ENCODE measurements at places on chromosomes 7 and 10. TPM values are rescaled to one million over a fixed set of nuclear protein-coding genes. Genes with fewer than 3 reads are reported as not detected.
A peak's percentile ranks its signal among the peaks of the same experiment; 100 is the strongest.

DNA sequence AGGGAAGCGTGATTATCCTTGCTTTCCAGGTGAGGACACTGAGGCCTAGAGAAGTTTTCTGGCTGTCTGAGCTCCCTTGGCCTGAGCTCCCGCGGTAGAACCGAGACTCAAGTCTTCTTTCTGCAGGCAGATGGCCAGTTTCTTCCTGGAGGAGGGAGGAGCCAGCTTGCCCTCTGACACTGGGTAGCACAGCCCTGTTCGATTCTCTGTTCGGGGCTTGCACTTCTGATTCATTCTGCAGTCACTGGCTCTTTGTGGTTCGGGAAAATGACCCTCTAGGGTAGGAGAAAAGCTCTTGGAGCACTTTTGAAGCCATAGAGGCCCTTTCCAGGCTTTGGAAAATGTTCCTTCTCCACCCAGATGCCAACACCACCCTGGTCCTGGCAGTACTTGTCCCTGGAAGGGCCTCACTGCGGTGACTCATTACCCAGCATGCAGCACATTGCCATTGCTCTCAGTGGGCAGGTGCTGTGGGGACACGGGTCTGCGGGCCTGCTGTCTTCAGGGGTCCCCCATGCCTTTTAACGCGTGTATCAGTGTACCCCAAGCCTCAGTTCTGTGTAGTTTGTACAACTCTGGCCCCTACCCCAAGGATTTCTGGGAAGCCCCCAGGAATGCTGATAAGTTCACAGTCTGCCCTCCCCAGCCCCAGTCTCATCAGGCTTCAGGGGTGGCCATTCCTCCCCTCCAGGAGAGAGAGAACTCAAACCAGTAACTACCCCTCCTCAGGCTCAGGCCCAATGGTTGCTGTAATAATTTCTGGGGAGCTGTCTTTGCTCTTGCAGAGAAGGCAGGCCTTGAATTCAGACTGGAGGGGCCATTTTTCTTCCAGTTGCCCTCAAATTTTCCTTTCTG, 11.9 kb downstream of the CHST3 start:
- DNase-seq, result peak; percentile 39

Gene TMEM176B
- total RNA-seq, result 41.2 TPM

Gene RASSF4
- total RNA-seq, result 36.8 TPM

DNA sequence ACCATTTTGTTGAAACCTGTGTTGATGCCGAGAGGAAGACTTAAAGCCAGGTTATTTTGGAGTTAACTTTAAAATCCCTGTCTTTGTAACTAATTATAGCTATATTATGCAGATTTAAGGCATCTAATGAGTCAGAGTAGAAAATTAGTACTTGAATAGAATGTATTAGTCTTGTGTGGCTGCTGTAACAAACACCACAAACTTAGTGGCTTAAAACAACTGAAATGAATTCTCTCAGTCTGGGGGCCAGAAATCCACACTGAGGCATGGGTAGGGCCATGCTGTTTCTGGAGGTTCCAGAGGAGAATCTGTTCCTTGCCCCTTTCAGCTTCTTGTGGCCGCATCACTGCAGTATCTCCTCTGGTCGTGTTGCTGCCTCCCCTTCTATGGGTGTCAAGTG, 8.5 kb upstream of the KLF6 start:
- DNase-seq, result no peak

DNA sequence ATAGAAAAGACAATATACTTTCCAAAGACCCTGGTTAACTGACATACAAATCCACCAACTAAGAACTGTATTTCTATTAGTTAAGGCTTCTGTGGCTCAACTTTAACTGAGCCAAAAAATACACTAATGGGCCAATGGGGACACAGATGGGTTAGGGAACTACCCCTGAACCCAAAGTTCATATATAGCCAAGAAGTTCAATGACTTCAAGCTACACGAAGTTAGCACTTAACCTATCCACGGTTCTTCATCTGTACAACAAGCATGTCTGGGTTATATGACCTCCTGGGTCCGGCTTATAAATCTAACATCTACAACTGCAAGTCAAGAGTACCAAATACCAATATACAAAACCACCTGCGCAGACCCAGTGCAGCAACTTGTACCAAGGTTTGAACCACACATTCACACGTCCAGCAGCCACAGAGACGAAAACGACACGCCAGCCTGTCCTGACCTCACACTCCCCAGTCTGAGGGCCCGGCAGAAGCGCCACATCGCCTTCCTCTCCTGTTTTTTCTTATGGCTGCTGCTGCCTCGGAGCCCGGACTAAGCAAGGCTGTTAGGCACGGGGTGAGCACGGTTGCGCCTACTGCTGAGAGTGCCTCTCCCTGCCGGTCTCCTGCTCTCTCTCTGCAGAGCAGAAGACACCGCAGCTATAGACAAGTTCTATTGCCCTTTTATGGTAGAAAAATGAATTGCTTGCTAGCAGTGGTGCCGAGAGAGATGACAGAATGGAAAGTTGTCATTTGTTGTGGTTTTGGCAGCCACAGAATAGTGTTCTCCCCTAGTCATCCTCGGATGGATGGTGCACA, 86.3 kb downstream of the RNF216 start:
- no peak for DNase-seq

GRCh38 chr10:133158756-133159610, 1.0 kb upstream of the KNDC1 start:
- DNase-seq, result no peak

Gene ZNF248
- 2.7 TPM for total RNA-seq

DNA sequence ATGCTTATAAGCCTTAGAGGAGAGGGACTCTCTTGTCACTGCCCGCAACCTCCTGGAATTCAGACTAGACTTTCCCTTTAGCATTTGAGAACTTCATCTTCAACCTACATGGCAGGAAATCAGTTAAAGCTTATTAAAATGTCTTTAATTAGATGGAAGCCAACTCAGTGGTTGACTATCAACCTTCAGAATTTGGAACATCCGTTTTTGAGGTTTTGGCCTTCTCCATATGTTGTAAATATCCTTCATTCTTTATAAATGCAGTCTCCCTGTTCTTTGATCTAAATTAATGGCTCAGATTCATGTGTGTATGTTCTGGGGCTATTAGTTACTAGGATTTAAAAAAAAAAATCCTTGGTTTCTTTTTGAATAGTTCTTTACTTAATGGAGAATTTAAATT, 85.0 kb downstream of the ANKRD61 start:
- no peak for DNase-seq

DNA sequence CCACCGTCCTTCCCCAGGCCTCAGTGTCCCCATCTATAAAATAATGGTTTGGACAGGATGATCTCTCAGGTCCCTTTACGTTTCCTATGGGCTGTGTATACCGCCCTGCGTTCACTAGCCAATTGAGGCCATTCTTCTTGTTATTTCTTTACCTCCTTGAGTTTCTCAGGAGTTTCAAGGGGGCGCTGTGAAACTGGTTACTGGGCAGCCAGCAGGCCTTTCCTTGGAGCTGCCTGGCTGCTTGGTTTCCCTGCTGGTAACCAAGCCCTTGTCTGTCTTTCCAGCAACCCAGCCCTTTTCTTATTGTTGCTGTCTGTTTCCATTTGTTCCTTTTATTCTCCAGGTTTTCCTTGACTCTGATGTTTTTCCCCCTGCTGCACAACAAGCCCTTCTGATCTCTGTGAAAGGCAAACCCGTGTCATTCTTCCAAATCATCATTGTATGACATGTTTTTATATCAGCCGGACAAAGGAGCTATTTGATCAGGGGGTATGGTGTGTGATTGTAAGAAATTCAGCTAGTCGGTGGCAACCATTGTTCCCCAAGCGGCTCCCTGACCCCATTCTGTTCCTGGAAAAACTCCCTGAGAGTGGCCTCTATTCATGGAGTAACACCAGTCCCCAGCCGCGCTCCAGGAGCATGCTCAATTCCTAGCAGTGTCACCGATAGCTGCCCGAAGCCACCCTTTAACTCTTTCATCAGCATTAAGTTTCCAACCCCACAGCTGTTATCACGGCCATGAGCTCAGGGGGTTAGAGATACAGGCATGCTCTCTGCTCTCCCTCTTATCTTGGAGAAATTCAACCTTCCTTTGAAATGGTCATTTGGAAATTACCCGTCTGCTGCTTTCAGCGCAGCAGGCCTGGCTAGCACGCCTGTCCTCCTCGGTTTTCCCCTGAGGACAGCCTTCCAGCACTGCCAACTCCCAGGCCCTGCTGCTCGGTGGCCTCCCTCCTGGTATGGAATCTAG, 26.6 kb downstream of the FGF8 start:
- no peak for DNase-seq

DNA sequence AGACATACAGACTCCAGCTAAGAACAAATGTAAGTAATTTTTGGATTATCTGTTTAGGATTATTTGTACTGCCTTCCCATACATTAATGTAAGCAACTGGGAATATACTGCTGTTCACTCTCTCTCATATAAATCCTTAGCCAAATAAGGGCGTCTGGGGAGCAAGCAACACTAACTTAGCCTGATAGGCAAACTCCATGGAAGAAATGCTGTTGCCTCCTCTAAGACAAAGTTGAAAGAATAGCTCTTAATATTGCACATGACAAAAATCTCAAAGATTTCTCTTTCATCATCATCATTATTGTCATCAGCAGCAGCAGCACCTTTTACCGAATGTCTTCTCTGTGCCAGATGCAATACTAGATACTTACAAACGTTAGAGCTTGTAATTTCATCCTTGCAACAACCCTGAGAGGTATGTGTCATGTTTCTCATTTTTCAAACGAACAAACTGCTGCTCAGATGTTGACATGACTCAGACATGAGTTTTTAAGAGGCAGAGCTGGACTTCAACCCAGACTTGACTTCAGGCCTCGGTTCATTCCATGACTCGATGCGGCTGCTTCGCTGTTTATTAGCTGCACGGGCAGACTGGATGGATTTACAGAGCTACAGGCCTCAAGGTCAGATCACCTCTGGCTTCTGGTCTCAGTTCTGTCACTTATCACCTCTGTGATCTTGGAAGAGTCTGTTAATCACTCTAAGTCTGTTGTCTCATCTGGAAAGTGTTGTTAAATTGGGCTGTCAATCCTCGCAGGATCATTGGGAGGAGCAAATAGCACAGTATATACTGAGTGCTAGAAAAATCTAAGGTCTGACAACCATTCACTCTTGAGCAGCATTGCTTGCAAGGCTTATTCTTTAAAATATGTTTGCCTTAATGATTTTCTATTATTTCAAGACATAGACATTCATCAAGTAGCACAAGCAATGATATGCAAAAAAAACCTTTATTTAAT, 126.3 kb upstream of the CELF2 start:
- no peak for DNase-seq

Gene CWF19L1
- 10.2 TPM for total RNA-seq

- no peak for DNase-seq
Measured at GRCh38 chr7:105693576-105693975, 112.3 kb upstream of the EFCAB10 start.

DNA sequence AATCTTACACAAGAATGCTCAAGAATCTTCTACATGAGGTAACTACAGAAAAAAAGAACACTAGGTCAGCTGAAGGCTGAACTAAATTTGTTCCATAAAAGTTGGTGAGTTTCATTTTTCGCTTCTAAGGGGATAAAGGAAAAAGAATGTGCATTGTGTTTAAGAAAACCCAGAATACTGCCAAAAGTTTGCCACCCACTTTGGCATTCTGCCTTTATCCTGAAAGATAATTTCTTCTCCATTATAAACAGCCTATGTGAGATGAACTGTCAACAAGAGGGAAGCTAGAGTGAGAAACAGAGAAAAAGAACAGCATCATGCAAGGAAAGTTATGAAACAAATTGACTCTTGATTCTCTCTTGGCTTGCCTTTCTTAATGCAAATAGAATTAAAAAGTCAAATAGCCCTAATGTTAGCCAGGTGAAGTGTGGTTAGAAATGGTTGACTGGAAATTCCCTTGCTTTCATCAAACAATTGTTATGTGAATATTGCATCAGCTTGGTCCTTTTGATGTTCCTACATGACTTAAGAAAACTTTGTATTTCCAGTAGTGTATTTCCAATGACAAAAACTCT, 25.8 kb downstream of the STEAP1 start:
- DNase-seq, result no peak

- DNase-seq, result no peak
Measured at GRCh38 chr7:86257894-86258293, 385.8 kb upstream of the GRM3 start.

DNA sequence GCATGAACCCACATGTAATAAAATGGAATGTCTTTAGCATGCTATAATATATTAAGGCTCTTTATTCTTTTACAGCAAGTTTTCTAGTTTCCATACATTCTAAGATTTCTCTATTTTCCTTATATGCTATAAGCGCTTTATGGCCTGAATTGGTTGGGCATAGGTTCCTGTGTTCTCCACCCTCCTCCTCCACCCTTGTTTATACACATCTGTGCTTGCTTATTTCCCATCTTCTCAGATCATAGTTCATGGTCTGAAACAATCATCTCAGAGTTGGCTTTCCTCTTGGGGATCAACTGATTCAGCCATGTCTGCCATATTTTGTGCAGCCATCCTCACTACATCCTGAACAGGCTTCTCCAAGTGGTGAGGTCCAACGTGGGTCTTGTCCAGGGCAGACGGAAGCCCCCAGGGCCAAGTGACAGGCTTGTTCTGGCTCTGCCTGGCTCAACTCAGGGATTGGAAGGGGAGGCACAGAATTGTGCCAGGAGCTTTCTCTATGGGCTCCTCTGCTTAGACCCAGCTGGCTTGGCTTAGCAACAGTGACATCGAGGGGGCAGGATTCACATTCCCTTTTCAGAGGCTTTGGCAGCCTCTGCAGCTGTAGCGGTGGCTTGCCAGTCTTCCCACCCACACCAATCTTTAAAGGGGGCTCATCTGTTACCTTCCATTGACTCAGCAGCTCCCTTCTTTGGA, 327.3 kb downstream of the PTEN start:
- DNase-seq, result no peak

DNA sequence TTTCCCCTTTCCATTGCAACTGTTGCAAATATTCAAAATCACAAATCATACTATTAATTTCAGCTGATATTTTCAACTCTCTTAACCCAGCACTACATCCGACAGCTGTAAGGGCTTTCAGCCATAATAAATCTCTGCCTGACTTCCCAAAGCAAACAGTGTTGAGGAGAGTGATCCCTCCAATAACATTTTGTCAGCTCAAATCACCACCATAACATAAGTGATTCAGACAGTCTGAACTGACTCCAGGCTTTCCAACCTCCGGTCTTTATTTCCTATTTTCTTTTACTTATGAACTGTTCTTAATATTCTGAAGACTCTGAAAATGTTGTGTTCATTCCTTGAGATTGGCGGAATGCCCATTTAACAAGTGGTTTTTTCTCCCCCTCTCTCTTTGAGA, 1085.9 kb downstream of the GATA3 start:
- DNase-seq, result no peak

GRCh38 chr7:148306759-148307158, 283.8 kb upstream of the C7orf33 start:
- DNase-seq, result no peak

Gene ZNF783
- total RNA-seq, result 4.7 TPM

DNA sequence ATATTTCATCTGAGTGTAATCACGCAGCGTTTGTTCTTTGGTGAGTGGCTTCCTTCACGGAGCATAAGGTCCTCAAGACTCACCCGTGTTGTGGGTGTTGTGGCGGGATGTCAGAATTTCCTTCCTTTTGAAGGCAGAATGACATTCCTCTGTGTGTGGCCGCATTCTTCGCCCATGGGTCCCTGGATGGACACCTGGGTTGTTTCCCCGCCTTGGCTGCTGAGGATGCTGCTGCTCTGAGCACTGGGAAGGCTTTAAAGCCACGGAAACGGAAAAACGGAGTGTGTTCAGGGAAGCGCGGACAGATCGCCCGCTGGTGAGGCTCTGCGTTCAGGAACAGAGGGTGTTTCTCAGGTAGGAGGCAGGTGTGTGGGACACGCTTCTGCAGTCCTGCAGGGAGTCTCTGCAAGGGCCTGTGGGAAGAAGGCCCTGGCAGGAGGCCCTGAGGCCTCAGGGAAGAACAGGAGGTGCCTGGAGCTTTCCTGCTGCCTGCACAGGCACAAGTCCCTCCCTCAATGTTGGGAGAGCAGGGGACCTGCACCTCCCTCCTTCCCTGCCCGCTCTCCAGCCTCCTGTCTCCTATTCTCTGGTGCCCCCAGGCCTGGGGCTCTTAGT, 35.7 kb upstream of the SHH start:
- no peak for DNase-seq

Data from pancreas (tissue), 10 donors.